ENCODE measurements at places on chromosomes 4 and X. TPM values are rescaled to one million over a fixed set of nuclear protein-coding genes. Genes with fewer than 3 reads are reported as not detected.

DNA sequence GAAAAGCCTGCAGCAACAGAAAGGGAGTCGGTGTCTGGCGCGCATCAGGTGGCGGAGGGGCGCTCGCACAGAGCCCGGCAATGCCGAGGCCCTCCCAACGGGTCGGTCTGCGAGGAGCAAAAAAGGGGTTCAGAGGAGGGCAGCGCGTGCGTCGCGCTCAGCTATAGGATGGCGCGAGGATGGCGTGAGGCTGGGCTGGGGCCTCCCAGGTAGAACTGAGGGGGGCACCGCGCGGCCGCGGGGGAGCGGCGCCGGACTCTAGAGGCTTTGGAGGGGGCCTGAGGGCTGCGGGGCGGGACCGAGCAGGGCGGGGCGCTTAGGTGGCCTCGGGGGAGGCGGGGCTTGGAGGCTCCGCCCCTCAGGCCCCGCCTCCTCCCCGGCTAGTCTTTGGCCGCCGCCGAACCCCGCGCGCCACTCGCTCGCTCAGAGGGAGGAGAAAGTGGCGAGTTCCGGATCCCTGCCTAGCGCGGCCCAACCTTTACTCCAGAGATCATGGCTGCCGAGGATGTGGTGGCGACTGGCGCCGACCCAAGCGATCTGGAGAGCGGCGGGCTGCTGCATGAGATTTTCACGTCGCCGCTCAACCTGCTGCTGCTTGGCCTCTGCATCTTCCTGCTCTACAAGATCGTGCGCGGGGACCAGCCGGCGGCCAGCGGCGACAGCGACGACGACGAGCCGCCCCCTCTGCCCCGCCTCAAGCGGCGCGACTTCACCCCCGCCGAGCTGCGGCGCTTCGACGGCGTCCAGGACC lies at the start of gene PGRMC1:
PGRMC1 (plus strand) TSS at position 414 of the 751 bp plus-strand sequence; CDS start at position 493, 79 bp downstream.
- peak; percentile 87 for DNase-seq
- peak within 1 kb of the TSS; percentile 99 for H3K4me3 ChIP-seq
- no peaks in the 10 kb centered on the region for H3K27me3 ChIP-seq
- peak within 1 kb of the TSS; percentile 23 for H3K27ac ChIP-seq
- peaks cover 12% of the 10 kb centered on the region for H3K36me3 ChIP-seq

- no peaks in the 10 kb centered on the region for H3K36me3 ChIP-seq
- no peak overlapping the region for H3K27ac ChIP-seq
- no peak for DNase-seq
- no peaks in the 10 kb centered on the region for H3K27me3 ChIP-seq
- no peaks in the 10 kb centered on the region for H3K4me1 ChIP-seq
Observed at GRCh38 chr4:147975325-147975724, 243.4 kb downstream of the ARHGAP10 start.

- H3K27me3 ChIP-seq = no peaks in the 10 kb centered on the region
- H3K36me3 ChIP-seq = no peaks in the 10 kb centered on the region
- H3K4me3 ChIP-seq = no peak overlapping the region
- no peak overlapping the region for H3K27ac ChIP-seq
- H3K4me1 ChIP-seq = peaks cover 9% of the 10 kb centered on the region
Observed at GRCh38 chr4:90159193-90159592, 32.0 kb downstream of the CCSER1 start.

DNA sequence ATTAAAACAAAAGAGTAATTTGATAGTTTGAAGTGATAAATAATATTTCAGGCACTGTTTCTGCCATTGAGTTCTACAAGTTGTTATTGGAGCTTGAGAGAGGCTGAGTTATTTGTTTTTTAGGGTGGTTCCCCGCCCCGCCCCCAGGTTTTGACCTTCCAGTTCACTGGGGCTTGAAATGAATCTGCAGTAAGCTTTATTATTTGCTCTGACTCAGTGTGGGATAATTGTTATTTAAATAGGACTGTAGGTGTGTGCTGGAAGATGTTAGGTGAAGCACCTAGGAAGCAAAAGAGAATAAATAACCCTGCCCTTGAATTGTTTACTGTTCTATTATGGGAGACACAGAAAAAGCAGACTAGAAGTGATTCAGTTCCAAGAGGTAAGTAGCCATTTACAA lies 81.2 kb upstream of the KCNIP4 start:
- H3K27ac ChIP-seq = peak overlapping the region; percentile 46
- peak; percentile 69 for DNase-seq
- no peaks in the 10 kb centered on the region for H3K36me3 ChIP-seq
- no peak overlapping the region for H3K4me3 ChIP-seq

Gene HMGN5
- 0.46 TPM for total RNA-seq

DNA sequence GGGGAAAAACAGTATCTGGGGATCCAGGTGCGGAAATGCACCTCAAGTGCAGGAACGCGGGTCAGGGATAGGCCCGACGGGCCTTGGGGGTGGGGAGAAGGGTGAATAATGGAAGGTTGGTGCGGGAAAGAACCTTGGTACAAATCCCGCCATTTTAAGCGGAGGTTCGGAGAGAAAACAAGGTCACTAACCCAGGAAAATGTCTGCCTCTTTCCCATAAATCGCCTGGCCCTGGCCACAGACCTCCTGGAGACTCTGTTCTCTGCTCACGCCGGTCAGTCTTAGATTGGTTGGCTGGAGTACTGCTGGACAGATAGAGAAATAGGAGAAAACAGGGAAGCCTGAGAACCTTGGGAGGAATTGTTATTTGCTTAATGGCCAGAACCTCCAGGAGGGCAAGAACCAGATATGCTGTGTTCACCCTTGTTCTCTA lies 897 bp upstream of the FBXL5 start:
- H3K27ac ChIP-seq = no peak overlapping the region
- peak overlapping the region; percentile 72 for H3K4me3 ChIP-seq
- no peaks in the 10 kb centered on the region for H3K27me3 ChIP-seq

Gene KLKB1
- not detected for total RNA-seq

- H3K4me3 ChIP-seq = no peak overlapping the region
- no peak overlapping the region for H3K27ac ChIP-seq
- peaks cover 15% of the 10 kb centered on the region for H3K4me1 ChIP-seq
Observed at GRCh38 chrX:68842781-68843581, 14.2 kb downstream of the EFNB1 start.

Gene KLB
- total RNA-seq = not detected

DNA sequence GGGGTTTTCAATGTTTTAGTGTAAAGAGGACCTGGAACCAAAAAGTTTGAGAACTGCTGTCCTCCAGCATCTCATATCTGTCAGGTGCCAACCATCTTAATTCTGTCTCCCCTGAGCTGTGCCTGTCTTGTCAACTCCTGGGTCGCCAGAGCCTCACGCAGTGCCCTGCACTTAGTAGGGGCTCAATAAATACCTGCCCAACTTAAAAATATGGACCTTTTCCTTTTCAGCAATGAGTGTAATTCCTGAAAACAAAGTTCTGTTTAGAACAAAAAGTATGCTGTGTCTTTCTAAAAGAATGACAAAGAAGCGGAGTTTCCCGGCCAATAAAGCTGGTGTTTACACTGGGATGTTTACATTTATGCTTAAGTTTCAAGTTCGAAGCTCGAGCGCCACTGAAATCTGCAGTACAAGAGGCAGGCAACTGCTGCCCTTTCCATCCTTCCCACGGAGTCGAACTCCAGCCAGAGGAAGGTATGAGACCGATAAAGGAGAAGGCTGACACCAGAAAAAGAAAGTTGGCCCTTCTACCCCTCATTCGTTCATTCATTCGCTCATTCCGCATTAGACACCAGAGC lies 1.1 kb upstream of the HTATSF1 start:
- DNase-seq = no peak
- peaks cover 13% of the 10 kb centered on the region for H3K36me3 ChIP-seq
- H3K27ac ChIP-seq = peak overlapping the region; percentile 95
- H3K4me3 ChIP-seq = peak overlapping the region; percentile 99
- 0 out of 2 replicates have a peak, but pooled peaks cover 2% of the 10 kb centered on the region for H3K4me1 ChIP-seq
- H3K27me3 ChIP-seq = no peaks in the 10 kb centered on the region

DNA sequence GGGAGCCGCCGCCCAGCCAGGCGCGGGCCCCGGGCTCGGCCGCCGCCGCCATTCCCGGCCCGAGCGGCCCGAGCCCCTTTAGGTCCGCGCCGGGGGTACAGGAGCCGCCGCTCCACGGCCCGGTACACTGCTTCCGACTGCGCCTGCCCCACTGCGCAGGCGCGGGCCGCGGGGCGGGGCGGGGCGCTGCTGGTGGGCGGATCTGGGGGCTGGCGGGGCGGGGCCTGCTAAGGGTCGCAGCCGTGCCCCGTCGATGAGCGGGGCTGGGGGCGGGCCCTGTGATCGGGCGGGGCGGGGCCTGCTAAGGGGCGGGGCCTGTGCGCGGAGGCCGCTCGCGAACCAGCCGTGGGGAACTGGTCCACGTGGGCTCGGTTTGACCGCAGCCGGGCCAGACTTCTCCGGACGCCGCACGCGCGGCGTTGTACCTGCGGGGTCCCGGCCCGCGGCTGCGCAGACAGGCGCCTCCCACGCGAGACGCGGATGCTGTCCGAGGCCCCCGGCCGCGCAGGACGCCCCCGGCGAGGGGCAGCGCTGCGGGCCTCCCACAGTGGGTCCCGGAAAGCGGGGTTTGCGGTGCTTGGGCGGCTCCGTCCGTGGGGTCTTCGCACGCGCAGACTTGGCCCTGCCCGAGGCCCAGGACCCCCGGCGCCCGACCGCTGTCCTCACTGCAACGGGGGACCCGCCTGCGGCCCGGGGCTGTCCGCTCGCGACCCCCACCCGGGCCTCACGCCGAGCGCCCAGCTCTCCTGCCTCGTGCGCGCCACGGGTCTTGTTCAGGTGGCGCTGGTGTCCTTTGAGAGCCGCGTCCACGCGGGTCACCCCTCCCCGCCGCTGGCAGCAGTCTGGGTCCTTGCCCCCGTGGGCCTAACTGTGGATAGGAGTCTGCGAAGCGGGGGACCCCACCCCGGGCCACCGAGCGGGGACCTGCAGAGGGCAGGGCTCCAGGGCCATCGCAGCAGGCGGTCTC lies at the start of gene DGKQ:
DGKQ (minus strand) TSS at position 139 of the 967 bp plus-strand sequence; CDS start at position 52, 87 bp downstream.
- peak within 1 kb of the TSS; percentile 78 for H3K4me3 ChIP-seq
- H3K27me3 ChIP-seq = no peaks in the 10 kb centered on the region
- H3K36me3 ChIP-seq = no peaks in the 10 kb centered on the region
- H3K27ac ChIP-seq = no peak within 1 kb of the TSS
- DNase-seq = peak; percentile 68

DNA sequence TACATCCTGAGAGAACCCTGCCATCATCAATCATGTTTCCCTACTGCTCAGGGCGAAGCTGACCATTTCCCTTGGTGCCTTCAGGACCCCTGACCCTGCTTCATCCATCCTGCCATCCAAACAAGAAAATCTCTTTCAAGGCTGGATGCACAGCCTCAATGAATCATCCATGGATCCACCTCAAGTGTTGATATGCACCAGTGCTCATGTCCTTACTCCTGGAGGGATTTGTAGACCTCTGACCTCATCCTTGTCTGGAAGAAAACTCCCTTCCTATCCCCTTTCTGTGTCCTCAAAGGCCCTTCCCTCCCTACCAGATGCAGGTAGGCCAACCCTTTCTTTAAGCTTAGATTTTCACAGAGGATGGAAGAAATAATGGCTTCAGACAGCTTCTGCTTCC lies 24.6 kb downstream of the BEX3 start:
- no peak overlapping the region for H3K4me3 ChIP-seq
- H3K27me3 ChIP-seq = no peaks in the 10 kb centered on the region
- DNase-seq = no peak
- peaks cover 31% of the 10 kb centered on the region for H3K4me1 ChIP-seq
- no peaks in the 10 kb centered on the region for H3K36me3 ChIP-seq

DNA sequence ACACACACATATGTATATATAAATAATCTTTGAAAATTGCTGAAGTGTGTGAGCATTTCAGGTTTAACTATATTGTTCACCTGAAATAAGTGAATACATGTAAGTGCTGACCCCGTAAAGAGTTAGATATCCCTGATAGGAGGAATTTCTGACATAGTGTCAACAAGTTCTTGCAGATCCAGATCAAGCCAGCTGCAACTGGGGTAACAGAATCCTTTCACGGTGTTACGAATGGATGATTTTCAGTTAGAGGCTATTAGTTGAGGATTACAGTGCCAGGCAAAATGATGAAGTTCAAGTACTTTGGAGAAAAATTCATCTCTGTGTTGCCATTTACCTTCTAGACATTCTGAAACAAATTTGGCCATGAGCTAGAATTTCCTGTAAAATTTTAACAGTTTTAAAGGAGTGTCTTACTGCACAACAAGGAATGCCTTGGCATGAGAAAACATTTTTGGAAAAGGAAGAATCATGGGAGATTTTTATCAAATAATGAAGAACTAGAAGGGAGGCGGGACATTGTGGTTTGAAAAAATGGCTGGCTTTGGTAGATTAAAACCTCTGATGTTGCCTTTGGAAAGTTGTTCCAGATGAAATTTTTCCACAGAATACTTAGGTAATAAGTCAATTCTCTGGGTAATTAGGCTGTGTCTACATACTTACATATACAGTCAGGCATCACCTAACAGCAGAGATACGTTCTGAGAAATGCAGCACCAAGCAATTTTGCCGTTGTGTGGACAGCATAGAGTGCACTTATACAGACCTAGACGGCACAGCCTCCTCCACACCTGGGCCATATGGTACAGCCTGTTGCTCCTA lies 84.4 kb upstream of the FAT1 start:
- H3K27me3 ChIP-seq = no peaks in the 10 kb centered on the region
- no peak overlapping the region for H3K27ac ChIP-seq
- no peak overlapping the region for H3K4me3 ChIP-seq
- H3K36me3 ChIP-seq = no peaks in the 10 kb centered on the region

Data from PC-3 (cell line).